OCI-LY7 (cell line): ENCODE measurements at places on chromosomes 13 and 19. TPM values are rescaled to one million over a fixed set of nuclear protein-coding genes. Genes with fewer than 3 reads are reported as not detected.

The CYP4F8 gene
- not detected in 2 replicates for total RNA-seq

The OVOL3 gene
- not detected in 2 replicates for total RNA-seq

The GAS6 gene
- total RNA-seq: not detected in 2 replicates

- no peak for DNase-seq
Measured at GRCh38 chr13:43979492-43979891, 99.8 kb downstream of the LACC1 start.

The ZNF540 gene
- 0.39 and 0.46 TPM in 2 replicates for total RNA-seq

GRCh38 chr19:3350014-3350663 is 16.2 kb upstream of the NFIC start:
- DNase-seq: no peak

GRCh38 chr19:48918801-48919247 is 14.7 kb upstream of the DHDH start:
- DNase-seq: peak; percentile 77

- DNase-seq: no peak
Measured at GRCh38 chr13:32370805-32371204, 55.5 kb downstream of the BRCA2 start.
